ENCODE measurements at places on chromosomes 2 and 18. TPM values are rescaled to one million over a fixed set of nuclear protein-coding genes. Genes with fewer than 3 reads are reported as not detected.

DNA sequence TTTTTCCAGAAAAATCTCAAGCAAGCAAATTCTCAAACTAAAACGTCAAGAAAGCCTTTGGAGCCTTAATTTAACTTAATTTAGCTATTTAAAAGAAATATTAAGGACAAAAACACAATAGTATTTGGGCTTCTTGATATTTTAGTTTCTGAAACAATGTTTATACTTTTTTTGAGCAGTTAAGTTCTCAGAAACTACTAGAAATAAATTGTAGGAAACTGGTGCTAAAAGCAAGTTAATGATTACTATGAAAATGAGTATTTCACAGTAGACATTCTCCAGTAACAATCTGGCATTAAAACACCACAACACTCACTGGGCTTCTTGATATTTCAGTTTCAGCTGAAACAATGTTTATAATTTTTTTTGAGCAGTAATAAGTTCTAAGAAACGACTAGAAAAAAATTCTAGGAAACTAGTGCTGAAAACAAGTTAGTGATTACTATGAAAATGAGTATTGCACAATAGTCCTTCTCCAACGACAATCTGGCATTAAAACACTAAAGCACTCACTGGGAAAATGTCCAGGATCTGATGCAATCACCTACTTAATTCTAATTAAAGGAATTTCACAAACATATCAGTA is 45.1 kb downstream of the TRAK2 start:
- peak; percentile 53 for DNase-seq

DNA sequence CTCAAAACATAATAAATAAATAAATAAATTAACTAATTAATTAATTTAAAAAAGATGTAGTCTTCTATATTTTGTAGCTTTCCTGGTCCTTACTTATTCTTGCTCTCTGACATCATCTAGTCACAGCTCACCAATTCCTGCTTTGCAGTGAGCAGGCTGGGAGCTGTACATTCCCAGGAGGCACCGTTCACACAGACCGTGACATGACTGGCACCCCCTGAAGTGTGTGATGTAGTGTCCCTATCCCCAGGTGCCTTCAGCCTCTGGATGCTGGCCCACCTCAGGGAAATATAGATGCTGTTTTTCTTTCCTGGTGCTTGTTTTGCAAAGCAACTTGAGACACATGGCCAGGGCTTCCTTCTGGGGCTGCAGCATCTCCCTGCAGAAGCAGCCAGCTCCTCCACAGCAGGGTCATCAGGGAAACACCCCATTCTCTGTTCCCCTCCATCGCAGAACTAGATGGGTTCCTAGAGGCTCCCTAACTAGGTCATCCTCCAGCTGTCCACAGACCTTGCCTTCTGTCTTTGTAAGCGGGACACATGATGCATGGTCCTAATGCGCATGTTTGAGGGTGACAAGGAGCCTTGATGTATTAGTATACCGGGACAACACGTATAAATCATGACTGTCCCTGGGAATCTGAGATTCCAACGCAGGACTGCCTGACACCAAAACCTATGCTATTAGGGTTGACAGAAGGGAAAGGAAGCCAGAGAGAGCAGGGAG is 76.4 kb downstream of the RHOB start:
- DNase-seq: no peak

DNA sequence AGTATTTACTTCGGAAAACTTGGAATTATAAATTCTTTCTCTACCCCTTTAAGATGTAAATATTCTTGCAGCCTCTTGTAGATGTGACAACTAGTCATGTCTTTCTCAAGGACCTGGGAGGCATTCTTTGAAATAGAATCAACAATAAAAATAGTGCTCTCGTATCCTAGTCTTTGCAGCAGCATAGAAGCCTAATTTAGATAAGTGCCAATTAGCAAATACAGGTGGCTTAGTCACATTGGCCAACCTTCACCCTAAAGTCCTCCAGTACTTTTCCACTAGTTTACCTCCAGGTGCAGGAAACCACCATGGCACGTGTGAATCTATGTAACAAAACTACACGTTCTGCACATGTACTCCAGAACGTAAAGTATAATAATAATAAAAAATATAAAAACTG is 3.5 kb upstream of the ZSWIM2 start:
- no peak for DNase-seq

- DNase-seq: no peak
These were observed 62.7 kb downstream of the PTRHD1 start for GRCh38 chr2:24730481-24730880.

Gene ARHGAP15
- not detected for total RNA-seq

Gene SPR
- 33.6 TPM for total RNA-seq

Gene CARF
- total RNA-seq: 6.5 TPM
